ENCODE measurements at places on chromosomes 6 and 20.
A peak's percentile ranks its signal among the peaks of the same experiment; 100 is the strongest.

GRCh38 chr6:21171801-21172200 is 421.8 kb upstream of the SOX4 start:
- DNase-seq, result no peak

- DNase-seq, result peak; percentile 73
These were observed 12.1 kb downstream of the BCL2L1 start for GRCh38 chr20:31710423-31711108.

DNA sequence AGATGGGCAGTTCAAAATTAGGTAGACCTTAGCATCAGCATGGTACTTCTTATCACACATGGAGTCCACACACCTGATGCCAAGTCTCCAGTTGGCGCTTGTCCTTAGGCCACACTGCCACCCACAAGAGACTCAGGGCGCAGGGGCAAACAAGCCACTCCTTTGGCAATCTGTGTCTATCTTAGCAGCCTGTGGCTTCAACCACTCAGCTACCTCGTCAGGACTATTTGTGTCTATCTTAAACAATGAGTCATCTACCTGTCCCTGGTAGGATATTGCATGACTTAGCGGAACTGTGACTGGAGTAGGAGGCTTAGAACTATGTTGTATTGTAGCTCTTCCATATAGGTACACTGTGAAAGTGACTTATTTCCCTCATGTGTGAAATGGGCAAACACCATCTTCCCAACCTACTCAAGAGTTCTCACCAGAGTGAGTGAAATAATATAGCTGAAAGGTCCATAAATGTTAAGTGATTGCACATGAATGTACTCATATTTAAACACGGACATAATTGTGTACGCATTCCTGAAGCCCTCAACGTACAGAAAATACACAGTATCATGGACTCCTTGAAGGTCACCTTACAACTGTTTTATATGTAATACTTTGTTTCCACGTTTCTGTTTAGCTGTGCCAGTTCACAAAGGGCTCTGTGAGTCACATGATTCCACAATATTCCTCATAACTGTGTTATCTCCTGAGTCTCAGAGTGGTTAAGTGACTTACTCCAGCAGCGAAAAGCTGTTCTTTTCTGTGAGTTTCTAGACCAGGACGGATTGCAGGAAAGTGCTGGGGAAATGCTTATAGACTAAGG is 1.6 kb downstream of the TRIM27 start:
- peak; percentile 5 for DNase-seq

GRCh38 chr6:83847179-83847578 is 6.0 kb upstream of the RIPPLY2 start:
- no peak for DNase-seq

GRCh38 chr20:43915211-43916072 is 790 bp downstream of the TOX2 start:
- peak; percentile 38 for DNase-seq

- DNase-seq, result no peak
These were observed 3.4 kb upstream of the FAM110A start for GRCh38 chr20:830011-830521.

DNA sequence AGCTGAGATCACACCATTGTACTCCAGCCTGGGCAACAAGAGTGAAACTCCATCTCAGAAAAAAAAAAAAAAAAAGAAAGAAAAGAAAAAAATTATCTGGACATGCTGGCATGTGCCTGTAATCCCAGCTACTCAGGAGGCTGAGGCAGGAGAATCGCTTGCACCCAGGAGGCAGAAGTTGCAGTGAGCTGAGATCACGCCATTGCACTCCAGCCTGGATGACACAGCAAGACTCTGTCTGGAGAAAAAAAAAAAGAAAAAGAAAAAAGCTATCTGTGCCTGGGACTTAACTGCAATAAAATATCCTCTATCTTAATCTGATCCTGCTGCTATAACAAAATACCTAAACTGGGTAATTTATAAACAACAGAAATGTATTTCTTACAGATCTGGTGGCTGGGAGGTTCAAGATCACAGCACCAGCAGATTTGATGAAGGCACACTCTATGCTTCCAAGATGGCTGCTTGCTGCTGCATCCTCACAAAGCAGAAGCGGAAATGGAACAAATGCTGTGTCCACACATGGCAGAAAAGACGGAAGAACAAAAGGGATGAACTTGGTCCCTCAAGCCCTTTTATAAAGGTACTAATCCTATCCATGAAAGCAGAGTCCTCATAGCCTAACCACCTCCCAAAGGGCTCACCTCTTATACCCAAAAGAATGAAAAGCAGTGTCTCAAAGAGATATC is 273.3 kb upstream of the JARID2 start:
- no peak for DNase-seq

GRCh38 chr20:41142245-41142644 is 4.9 kb downstream of the PLCG1 start:
- no peak for DNase-seq

- DNase-seq, result peak; percentile 64
These were observed 175.9 kb downstream of the ZDHHC14 start for GRCh38 chr6:157556671-157557430.
